ENCODE measurements at places on chromosomes 1 and 21. TPM values are rescaled to one million over a fixed set of nuclear protein-coding genes. Genes with fewer than 3 reads are reported as not detected.

RNF186 gene
- total RNA-seq: not detected

C1orf52 gene
- 10.7 TPM for total RNA-seq

ANKRD34A gene
- total RNA-seq: 0.18 TPM

LIPI gene
- not detected for total RNA-seq

SLC44A5 gene
- 0.09 TPM for total RNA-seq

TBX19 gene
- 0.43 TPM for total RNA-seq

CYP4Z1 gene
- total RNA-seq: not detected

FNDC5 gene
- total RNA-seq: 4.0 TPM

MAP3K7CL gene
- total RNA-seq: 3.7 TPM

UAP1 gene
- total RNA-seq: 64.6 TPM

CD34 gene
- 0.14 TPM for total RNA-seq

BCL2L15 gene
- 0.09 TPM for total RNA-seq

GRIK3 gene
- total RNA-seq: not detected

PDE9A gene
- 6.0 TPM for total RNA-seq

OR14K1 gene
- total RNA-seq: not detected

CLCA4 gene
- total RNA-seq: not detected

SPATA45 gene
- total RNA-seq: 0.28 TPM

NGF gene
- total RNA-seq: 8.1 TPM
